ENCODE measurements at places on chromosomes 2 and 18. TPM values are rescaled to one million over a fixed set of nuclear protein-coding genes. Genes with fewer than 3 reads are reported as not detected.

DNA sequence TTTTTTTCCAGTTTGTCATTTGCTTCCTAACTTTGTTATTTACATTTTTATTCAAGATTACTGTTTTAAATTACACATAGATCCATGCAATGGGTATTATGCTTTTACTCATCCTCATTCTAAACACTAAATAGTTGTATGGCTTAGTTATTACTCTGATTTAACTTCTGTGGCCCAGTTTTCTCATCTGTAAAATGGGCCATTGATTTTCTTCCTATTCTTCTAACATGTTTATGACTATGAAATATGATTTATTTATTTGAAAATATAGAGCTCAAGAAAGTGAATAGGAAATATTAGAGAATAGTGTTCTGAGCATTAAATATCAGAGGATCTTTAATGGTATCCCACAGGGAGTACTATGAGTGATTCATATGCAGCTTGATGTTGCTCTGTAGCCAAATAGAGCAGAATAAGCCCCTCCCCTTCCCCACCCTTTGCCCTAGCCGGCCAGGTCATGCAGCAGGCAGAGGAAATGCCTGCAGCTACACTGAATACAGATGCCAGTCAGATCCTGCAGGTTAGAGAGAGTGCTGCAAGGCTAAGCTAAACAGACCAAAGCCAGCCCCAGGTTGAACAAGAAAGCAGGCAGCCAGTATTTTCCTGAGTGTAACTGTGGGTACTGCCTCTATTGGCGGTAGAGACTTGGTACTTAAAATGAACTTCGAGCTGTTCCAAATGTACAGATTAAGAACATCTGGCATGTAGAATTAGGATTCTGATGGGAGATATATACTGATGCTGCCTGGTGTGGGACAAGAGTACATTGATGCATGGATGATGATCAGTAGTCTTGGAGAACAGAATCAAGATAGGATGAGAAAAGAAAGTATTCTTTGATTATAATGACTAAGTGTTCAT lies 11.7 kb upstream of the ACYP2 start:
- DNase-seq = no peak

- DNase-seq = no peak
Measured at GRCh38 chr2:206520450-206520849, 77.1 kb downstream of the ADAM23 start.

- no peak for DNase-seq
Measured at GRCh38 chr18:28961669-28962228, 784.8 kb upstream of the CDH2 start.

GRCh38 chr2:27264253-27264752 lies 1.5 kb upstream of the SLC30A3 start:
- no peak for DNase-seq

DNA sequence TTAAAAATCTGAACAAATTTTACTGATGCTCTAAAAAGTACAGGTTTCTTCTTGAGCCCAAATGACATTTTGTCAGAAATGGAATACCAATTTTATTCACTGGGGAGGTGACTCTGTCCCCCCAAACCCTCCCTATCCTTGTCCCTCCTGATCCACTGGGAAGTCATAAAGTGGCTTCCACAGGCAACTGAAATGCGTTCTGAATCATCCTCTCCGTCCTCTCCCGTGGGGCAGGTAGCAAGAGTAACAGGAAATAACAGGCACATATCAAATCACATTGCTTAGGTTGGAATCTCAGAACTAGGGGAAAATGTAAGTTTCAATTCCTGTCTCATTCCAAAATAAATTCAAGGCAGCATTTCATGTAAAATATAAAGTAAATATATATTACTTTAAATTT lies 44.5 kb downstream of the MYL12B start:
- DNase-seq = no peak

DNA sequence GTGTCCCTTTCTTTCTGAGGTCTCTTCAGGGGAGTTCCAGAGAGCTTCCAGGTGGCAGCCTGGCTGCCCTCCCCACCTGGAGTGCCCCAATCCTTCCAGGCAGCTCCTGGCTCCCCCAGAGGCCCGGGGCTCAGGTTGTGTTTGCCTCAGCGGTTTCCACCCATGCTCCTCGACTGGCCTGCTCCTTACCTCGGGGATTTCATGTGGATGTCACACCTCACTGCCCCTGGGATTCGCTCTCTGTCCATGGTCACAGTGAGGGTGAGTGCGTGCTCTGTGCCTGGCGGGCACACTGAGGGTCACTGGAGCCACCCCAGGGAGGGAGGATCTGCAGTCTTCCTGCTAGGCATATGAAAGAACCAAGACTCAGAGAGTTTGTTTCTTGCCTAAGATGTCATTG lies 2.1 kb upstream of the TOGARAM2 start:
- no peak for DNase-seq

GRCh38 chr2:188675391-188676009 lies 298.7 kb upstream of the COL3A1 start:
- DNase-seq = no peak

DNA sequence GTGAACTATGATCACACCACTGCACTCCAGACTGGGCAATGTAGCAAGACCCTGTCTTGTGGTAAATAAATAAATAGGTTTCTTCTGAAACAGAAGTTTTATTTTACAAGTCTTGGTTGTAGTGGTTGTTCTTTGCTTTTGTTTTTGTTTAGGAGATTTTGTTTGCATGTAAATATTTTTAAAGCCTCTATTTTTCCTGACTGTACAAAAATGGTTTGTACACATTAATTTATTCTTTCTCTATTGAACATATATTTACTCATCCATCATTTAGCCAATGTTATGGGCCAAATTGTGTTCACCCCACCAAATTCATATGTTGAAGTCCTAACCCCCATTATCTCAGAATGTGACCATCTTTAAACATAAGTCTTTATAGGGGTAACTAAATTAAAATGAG lies 580.1 kb downstream of the EPHA4 start:
- DNase-seq = no peak

- DNase-seq = no peak
Measured at GRCh38 chr2:86747711-86748639, 27.9 kb downstream of the RMND5A start.

DNA sequence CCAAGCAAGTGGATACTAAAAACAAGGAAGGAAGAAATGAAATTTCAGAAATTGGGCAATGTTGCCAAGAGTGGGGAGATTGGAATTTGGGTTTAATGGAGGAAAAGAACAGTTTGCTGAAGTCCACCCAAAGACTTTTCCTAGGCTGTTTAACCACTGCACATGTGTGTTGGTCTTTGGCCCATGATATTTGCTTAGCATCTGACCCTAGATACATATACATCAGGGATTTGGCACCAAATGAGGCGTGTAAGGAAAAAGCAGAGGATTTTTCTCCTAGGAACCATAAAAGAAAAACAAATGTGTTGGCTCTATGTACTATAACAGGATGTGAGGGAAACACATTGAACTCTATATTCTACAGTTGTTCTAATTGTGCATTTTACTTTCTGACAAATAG lies 80.7 kb upstream of the CD28 start:
- DNase-seq = no peak

- DNase-seq = no peak
Measured at GRCh38 chr2:28544405-28544921, 48.6 kb downstream of the PLB1 start.

DNA sequence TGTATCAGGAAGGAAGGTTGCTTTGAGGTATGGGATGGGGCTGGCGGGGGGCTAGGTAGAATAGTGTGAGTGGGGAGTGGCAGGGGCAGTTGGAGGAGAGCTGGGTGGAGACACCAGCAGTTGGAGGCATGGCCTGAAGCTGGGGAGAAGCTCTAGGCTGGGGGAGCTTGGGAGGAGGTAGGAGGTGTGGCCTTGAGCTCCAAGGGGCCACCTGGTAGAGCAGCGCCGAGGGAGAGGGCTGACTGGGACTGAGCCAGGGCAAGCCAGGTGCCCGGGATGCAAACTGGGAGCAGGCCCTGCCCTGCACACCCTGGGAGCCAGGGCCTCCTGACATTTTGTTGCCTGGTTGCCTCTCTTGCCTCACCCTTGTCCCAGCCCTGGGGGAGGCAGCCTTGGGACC lies 33.1 kb upstream of the PDIA6 start:
- DNase-seq = no peak

DNA sequence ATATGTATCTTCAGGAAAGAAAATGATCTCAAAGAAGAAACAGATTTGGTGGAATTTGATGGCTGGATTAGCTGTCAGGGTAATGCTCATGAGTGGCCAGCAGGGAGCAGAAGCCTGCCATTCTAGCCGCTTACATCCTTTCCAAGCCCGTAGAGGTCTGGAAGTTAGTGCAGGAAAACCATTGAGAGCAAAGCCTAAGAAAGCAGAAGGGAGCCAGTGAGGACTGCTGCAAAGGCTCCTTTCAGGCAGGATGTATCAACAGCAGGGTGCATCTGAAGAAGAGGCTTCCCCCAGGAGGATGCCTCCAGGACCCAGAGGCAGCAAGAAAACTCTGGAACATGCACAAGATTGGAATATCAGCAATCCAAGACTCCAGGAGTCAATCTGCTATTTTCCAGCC lies 22.9 kb upstream of the LBH start:
- DNase-seq = no peak

DNA sequence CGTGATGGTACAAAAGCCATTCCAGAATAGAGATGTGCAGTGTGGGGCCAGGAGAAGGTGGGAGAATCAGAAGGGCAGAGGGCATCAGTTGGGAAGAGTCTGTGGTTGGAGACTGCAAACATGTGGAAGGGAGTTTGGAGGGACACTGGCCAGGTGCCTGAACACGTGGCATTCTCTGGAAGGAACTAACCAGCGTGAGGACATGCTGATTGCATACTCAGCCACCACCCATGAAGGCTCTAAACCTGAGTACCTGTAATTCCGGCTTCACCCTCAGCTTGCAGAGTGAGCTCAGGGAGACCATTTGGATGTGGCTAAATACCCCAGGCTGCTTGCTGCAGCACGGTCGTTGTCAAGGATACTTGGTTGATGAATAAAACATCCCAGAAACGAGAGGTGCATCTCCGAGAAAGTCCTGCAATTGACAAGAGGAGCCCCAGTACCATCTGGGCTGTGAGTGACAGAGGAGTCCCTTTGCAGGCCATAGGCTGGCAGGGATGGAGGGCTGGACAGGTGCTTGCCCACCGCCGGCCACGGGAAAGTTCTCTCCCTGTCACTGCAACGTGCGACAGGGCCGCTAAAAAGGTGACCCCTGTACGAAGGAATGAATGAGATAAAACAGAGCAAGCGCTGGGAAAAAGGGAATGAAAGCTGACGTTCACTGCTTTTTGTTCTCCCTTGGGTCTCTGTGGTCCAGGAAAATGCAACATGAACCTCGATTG lies 5.0 kb downstream of the ACKR3 start:
- no peak for DNase-seq

DNA sequence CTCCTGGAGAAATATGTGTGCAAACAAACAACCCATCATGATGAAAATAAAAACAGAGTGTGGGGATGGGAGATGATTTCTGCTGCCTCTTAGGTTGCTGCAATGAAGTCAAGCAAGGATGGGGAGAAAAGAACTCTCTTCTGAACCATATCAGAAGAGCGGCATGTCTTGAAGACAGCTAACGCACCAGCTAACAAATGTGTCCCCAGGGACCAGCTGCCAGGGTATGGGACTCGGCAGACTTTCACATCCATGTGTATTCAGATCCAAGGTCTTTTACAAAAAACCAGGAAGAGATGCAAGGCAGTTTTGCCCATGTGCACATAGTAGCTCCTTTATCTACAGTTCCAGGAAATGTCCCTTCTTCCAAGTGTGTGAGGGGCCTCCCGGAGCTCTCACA lies 125.4 kb downstream of the CLIP4 start:
- DNase-seq = no peak

DNA sequence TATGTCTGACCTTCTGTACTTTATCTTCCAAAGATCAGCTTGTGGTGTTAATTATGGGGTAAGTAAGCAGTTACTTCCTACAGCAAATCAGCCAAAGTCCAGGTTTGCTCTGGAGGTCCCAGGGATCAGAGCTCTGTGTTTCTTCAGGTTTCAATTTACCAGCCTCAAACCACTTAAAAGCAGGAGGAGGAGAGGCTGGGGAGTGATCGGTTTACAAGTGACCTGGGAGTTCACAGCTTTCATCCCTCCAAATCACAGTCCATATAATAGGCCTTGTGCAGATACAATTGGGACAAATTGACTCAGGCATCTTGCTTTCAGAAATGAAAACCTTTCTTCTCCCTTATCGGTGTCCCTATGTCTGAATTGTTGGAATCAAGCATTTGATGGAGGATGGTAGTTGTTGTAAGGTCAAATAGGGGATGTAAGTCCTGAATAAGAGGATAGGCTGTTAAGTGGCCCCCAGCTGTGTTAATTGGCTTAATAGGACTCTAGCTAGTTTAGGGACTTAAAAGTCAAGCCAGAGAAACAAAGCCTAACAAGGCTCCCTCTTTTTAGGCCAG lies 188.0 kb upstream of the NT5C1B start:
- no peak for DNase-seq

DNA sequence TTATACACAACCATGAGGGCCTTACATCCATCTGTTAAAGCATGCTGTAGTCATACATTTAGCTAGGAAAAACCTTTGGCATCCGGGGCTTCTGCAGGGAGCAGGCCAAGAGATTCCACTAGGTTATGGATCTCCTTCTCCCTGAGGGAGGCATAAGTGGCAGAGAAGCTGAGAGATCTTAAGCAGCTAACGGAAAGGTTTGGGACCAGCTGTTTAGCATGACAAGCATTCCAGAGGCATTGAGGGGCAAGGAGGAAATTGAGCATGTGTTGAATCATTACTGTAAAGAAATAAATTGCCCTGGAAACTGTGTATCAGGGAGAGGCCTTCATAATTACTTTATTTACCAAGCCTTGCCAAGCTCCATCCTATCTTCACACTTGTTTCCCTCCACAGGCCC lies 643.1 kb downstream of the CNTNAP5 start:
- no peak for DNase-seq

DNA sequence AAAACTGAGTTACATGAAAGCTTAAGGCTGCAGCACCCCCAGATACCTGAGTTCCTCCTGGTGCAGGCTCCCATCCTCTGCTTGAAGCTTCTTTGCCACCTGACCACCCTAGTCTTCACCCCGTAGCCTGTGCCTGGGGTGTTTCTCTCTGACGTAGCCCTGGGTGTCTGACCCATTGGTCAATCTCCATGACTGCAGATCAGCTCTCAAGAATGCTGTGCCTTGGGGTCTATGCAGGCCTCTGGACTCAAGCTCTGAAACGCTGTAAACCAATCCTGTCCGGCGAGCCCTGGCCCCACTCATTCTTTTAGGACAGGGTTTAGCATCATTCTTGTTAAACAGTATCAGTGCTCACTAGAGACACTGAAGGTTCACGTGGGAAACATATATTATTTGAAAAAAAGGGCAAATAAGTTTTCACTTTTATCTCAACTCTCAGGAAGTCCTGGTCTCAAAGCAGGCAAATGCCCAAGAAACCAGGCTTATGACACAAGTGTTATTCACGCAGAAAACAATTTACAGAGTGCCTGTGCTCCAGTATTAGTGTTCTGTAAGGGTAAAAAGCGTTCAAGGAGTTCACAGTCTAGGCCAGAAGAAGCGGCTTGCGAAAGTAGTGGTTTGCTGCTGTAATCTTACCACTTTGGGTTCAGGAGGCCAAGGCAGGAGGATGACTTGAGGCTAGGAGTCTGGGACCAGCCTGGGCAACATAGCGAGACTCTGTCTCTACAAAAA lies 22.8 kb upstream of the PPP4R1 start:
- DNase-seq = no peak

CRYGD gene
- total RNA-seq = not detected

IL36B gene
- not detected for total RNA-seq

CLEC4F gene
- total RNA-seq = not detected

SCN1A gene
- total RNA-seq = not detected

All from breast epithelium (tissue), 4 donors.